ENCODE measurements at places on chromosomes 4 and X. TPM values are rescaled to one million over a fixed set of nuclear protein-coding genes. Genes with fewer than 3 reads are reported as not detected.

GRCh38 chrX:46444011-46444410 is 101.2 kb downstream of the ZNF674 start:
- no peak for DNase-seq
- no peaks in the 10 kb centered on the region for H3K4me1 ChIP-seq
- H3K36me3 ChIP-seq, result no peaks in the 10 kb centered on the region
- H3K4me3 ChIP-seq, result no peak overlapping the region
- H3K27ac ChIP-seq, result no peak overlapping the region

GRCh38 chr4:46503739-46504138 is 113.8 kb upstream of the GABRA2 start:
- DNase-seq, result no peak
- H3K4me3 ChIP-seq, result no peak overlapping the region
- H3K4me1 ChIP-seq, result no peaks in the 10 kb centered on the region
- H3K36me3 ChIP-seq, result no peaks in the 10 kb centered on the region

GRCh38 chr4:37958932-37959331 is 1.3 kb upstream of the PTTG2 start:
- H3K27me3 ChIP-seq, result no peaks in the 10 kb centered on the region
- H3K36me3 ChIP-seq, result no peaks in the 10 kb centered on the region
- DNase-seq, result no peak
- no peak overlapping the region for H3K4me3 ChIP-seq
- no peaks in the 10 kb centered on the region for H3K4me1 ChIP-seq

DNA sequence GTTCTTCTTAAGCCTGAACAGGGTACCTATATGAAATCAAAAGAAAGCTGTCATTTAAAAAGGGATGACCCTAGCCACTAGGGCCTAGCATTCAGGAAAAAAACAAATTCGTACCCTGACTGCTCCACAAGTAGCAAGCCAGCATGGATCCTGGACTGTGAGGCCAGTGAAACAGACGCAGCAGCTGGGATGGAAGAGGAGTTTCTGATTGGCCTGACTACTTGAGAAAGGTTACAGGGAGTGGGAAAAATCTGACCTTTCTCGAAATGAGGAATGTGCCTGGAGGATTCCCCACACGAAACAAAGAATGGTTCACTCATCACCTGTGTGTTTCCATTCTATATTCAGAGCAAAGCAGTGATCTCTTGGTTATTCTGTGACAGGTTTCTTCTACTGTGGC is 87.6 kb upstream of the JADE1 start:
- no peak overlapping the region for H3K27ac ChIP-seq
- no peak overlapping the region for H3K4me3 ChIP-seq
- H3K36me3 ChIP-seq, result no peaks in the 10 kb centered on the region
- H3K4me1 ChIP-seq, result no peaks in the 10 kb centered on the region

DNA sequence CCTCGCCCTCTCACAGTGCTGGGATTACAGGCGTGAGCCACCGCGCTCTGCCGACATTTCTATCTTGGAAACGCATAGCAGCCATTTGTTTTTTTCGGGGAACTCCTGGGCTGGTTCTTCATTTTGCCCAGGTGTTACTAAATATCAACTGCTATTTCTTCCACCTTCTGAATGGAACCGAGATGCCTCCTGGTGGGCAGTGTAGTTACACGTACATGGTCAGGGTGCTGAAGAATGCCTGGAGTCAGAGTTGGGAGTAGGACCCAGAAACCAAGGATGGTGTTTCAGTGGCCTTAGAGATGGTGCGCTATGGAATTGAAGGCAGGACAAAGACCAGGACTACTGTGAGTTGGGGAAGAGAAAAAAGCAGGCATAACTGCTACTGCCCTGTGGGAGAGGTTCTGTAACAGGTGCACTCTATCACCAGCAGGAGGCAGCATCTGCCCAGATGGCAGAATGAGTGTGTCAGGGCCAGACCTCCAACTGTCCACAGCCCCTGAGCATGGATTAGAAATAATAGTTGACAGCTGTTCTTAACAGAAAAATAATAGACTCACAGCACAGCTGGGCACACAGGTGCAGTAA is 81.7 kb downstream of the ZC4H2 start:
- H3K4me3 ChIP-seq, result no peak overlapping the region
- no peaks in the 10 kb centered on the region for H3K36me3 ChIP-seq
- H3K4me1 ChIP-seq, result no peaks in the 10 kb centered on the region
- H3K27ac ChIP-seq, result no peak overlapping the region

DNA sequence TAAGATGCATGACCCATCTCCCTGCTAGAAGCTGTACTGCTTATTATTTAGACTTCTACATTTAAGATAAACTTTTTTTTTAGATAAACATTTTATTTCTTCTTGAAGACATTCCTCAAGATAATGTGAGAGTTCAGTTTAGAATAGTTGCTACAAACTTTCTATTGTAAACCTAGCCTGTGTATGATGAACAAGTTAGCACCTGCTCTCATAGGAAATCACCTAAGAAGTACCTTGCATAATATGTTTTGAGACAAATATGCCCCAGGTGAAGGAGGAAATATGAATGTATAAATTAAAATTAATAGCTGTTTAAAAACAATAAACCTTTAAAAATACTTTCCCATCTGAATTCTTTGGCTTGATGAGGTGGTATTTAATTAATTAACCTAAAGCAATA is 35.6 kb downstream of the RASGEF1B start:
- H3K36me3 ChIP-seq, result peaks cover 51% of the 10 kb centered on the region
- H3K4me1 ChIP-seq, result no peaks in the 10 kb centered on the region
- H3K4me3 ChIP-seq, result no peak overlapping the region
- no peaks in the 10 kb centered on the region for H3K27me3 ChIP-seq
- no peak for DNase-seq

DNA sequence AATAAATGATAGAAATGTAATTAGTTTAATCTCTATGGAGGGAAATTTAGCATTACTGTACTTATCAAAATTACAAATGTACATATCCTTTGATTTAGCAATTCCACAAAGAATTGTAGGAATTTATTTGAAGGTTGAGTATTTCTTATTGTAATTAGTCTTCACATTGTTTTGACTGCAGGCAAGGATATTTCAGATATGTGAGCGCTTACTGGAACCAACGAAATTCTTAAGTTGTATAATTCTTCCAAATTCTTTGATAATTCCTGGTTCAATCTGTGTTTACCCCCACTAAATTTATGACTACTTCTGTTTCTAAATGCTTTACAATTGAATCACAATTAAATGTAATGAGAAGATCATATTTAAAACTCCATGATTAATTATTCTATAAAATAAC is 26.9 kb upstream of the WWC2 start:
- H3K4me3 ChIP-seq, result no peak overlapping the region
- no peaks in the 10 kb centered on the region for H3K27me3 ChIP-seq
- DNase-seq, result no peak

GRCh38 chr4:128353791-128354190 is 66.2 kb upstream of the PGRMC2 start:
- H3K36me3 ChIP-seq, result no peaks in the 10 kb centered on the region
- H3K4me1 ChIP-seq, result peaks cover 3% of the 10 kb centered on the region
- H3K27me3 ChIP-seq, result no peaks in the 10 kb centered on the region
- no peak overlapping the region for H3K4me3 ChIP-seq
- no peak for DNase-seq

DNA sequence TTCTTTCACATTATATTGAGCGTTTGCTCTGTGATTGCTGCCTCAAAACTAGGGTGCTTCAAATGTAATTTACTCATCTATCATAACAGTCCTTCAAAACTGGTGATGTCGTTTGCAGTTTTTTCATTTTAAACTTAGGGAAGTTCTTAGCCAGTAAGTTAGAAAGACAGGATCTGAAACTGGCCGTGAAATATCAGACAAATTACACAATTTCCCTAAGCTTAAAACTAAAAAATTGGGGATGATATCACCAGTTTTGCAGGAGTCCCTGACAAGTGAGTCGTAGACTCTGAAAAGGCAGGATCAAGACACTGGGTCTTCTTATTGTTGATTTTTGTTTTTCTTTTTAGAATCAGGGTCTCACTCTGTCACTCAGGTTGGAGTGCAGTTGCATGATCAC is 44.8 kb downstream of the MOB1B start:
- H3K27ac ChIP-seq, result no peak overlapping the region
- no peaks in the 10 kb centered on the region for H3K27me3 ChIP-seq
- H3K36me3 ChIP-seq, result no peaks in the 10 kb centered on the region
- DNase-seq, result no peak
- no peaks in the 10 kb centered on the region for H3K4me1 ChIP-seq
- no peak overlapping the region for H3K4me3 ChIP-seq

GRCh38 chr4:12293906-12294525 is 865.3 kb upstream of the HS3ST1 start:
- H3K27ac ChIP-seq, result no peak overlapping the region
- no peak overlapping the region for H3K4me3 ChIP-seq
- H3K4me1 ChIP-seq, result no peaks in the 10 kb centered on the region
- DNase-seq, result no peak
- H3K36me3 ChIP-seq, result no peaks in the 10 kb centered on the region

DNA sequence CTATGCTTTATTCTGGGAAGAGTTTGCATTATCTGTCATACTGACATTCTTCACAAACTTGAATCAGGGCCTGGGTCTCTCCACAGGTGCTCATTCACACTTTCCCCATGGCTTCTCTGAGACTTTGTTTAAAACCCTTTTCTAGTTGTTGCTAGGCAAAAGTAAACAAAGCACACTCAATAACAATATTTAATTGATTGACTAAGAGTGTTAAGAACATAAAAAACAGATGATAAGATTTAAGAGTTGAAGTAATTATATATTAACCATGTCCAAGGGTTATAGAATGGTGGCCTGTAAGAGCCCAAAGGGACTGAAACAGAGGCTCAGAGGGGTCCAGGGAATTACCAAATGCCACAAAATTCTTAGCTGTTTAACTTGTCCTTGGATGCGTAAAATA is 7.1 kb downstream of the MAOA start:
- no peak overlapping the region for H3K27ac ChIP-seq
- H3K36me3 ChIP-seq, result no peaks in the 10 kb centered on the region
- DNase-seq, result no peak
- no peaks in the 10 kb centered on the region for H3K27me3 ChIP-seq
- no peak overlapping the region for H3K4me3 ChIP-seq
- peaks cover 21% of the 10 kb centered on the region for H3K4me1 ChIP-seq

- H3K27ac ChIP-seq, result no peak overlapping the region
- no peaks in the 10 kb centered on the region for H3K27me3 ChIP-seq
- DNase-seq, result no peak
Measured at GRCh38 chr4:71992571-71993312, 39.1 kb upstream of the NPFFR2 start.

- H3K27ac ChIP-seq, result no peak overlapping the region
- H3K4me3 ChIP-seq, result no peak overlapping the region
- H3K27me3 ChIP-seq, result no peaks in the 10 kb centered on the region
- DNase-seq, result no peak
- no peaks in the 10 kb centered on the region for H3K36me3 ChIP-seq
Measured at GRCh38 chr4:131288441-131288840, 1860.7 kb upstream of the PCDH10 start.

The YY2 gene
- 1.9 TPM for polyA plus RNA-seq

The MAGEB1 gene
- polyA plus RNA-seq, result not detected

The SHROOM2 gene
- 1.7 TPM for polyA plus RNA-seq

The VCX2 gene
- not detected for polyA plus RNA-seq

The NUDT9 gene
- polyA plus RNA-seq, result 62.3 TPM

The LRIT3 gene
- polyA plus RNA-seq, result 0.07 TPM

The PDLIM3 gene
- polyA plus RNA-seq, result 8.8 TPM

The SPANXD gene
- polyA plus RNA-seq, result not detected

The MAGED4 gene
- polyA plus RNA-seq, result 1.6 TPM

The UGT2B15 gene
- not detected for polyA plus RNA-seq

Data from adrenal gland (tissue), 19 donors.